ENCODE measurements at places on chromosomes 11 and 22.

- no peak for DNase-seq
Measured at GRCh38 chr11:92846491-92847125, 122.8 kb upstream of the MTNR1B start.

DNA sequence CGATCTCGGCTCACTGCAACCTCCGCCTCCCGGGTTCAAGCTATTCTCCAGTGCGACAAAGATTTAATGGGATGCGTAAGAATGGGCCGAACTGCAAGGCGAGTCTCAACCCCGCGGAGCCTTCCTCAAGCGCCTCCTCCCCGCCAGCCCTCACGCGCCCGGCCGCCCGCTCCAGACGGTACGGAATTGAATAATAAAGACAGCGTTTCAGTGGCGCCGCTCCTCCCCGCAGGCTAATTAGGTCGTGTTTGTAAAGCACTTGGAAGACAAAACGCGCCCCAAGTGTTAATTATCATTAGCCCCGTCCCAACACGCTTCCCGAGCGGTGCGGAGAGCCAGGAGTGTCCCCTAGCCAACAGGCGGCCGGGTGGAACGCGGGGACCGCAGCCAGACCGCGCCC lies 192.0 kb downstream of the BUD13 start:
- peak; percentile 65 for DNase-seq

- no peak for DNase-seq
Measured at GRCh38 chr11:36703055-36703404, 105.0 kb upstream of the RAG2 start.

GRCh38 chr11:32316858-32317642 lies 118.3 kb downstream of the WT1 start:
- no peak for DNase-seq

GRCh38 chr11:61963282-61964057 lies 4.0 kb downstream of the FTH1 start:
- DNase-seq: no peak

DNA sequence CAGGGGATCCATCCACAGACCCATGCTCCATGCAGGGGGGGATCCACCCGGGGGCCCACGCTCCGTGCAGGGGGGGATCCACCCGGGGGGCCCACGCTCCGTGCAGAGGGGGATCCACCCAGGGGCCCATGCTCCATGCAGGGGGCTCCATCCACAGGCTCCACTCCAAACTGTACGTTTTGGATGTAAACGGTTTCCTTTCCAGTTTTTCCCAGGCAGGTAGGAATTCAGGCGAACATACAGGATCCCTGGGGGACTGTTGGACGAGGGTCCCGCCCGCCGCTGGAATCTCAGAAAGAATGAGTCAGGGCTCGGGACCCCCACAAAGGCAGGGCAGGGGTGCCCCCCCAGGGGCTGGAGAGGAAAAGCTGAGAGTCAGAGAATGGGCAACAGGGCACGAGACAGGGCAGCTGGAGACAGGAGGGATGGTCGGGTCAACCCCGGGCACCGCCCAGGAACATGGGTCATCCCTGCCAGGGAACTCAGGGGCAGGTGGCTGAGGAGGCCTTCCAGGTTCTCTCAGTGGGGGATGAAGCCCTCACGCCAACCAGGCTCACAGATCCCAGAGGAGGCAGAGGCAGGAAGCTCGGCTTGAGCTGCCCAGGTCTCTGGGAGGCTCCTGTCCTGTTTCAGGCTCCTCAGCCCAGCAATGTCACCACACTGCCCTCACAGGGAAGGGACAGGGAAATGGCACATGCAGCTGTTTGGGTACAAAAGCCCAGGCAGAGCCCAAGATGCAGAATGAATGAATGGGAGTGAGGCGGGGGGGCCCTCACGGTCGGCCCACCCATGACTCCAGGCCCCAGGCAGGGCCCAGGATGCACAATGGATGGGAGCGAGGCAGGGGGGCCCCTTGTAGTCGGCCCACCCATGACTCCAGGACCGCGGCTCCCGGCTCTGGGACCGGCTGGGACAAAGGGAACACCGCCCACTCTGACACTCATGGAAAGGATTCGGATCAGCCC lies 200.2 kb downstream of the BRD1 start:
- DNase-seq: no peak

- DNase-seq: peak; percentile 22
Measured at GRCh38 chr22:47351836-47352579, 589.6 kb downstream of the TBC1D22A start.

DNA sequence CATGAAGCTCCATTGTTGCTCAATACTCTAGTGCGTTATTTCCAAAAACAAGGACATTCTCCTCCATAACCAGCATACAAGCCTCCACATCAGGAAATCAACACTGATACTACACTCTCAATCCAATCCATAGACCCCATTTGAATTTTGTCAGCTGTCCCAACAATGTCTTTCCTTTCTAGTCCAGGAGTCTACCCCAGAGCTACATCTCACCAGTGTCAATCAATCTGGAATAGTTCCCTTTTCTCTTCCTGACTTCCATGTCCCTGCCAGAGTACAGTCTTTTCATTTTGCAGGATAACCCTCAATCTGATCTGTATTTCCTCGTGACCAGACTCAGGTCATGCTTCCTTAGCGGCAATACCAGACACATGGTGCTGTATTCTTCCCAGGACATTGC lies 43.0 kb downstream of the TCF20 start:
- DNase-seq: no peak

GRCh38 chr22:37983860-37984791 lies at the start of gene SOX10:
Gene SOX10, minus strand, starts transcription at chr22:37984555. Its CDS starts 771 bp downstream, at chr22:37983784.
- DNase-seq: no peak

- DNase-seq: peak; percentile 77
Measured at GRCh38 chr11:116895048-116895757, 57.8 kb upstream of the APOA1 start.

- peak; percentile 41 for DNase-seq
Measured at GRCh38 chr22:49616356-49617231, 211.1 kb downstream of the BRD1 start.

GRCh38 chr11:117597071-117597470 lies 199.9 kb downstream of the DSCAML1 start:
- peak; percentile 83 for DNase-seq

DNA sequence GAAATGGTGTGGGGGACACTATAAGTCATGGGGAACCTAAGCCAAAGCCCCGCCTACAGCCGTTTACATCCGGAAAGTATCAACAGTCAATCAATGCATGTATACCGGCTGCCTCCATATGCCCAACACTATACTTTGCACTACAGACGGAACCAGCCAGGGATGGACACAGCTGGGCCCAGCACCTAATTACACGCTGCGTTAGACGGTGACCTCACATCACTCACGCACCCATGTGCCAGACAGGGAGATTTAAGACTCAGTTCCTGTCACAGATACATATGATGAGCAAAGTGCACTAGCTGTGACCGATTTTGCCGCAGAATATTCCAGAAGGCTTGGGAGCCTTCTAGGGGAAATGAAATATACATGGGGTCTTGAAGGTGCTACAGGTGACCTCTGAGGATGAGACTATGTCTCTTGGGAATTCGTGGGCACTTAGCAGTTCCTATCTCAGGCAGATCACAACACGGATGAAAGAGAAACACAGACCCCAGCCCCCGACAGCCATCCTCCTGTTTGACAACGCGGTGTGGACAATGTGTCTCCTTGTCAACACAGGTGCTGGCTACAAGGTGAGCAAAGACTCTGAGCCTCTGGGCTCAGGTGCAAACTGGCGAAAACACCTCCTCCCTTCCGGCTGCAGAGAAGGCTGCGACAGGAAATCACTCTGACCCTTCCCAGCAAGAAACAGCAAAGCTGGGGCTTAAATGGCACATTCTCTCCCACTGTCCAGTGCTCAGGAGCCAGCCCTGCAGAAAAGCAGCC lies 8.0 kb downstream of the AHNAK start:
- no peak for DNase-seq

- no peak for DNase-seq
Measured at GRCh38 chr11:95170294-95170693, 60.7 kb downstream of the SESN3 start.

GRCh38 chr11:129694538-129694937 lies 121.1 kb upstream of the TMEM45B start:
- DNase-seq: peak; percentile 60

GRCh38 chr11:115161876-115162275 lies 342.3 kb downstream of the CADM1 start:
- no peak for DNase-seq

- no peak for DNase-seq
Measured at GRCh38 chr11:24556693-24557092, 59.8 kb downstream of the LUZP2 start.

GRCh38 chr11:34793666-34794065 lies 122.5 kb downstream of the APIP start:
- DNase-seq: no peak

GRCh38 chr22:25569361-25569760 lies 4.9 kb downstream of the GRK3 start:
- no peak for DNase-seq

GRCh38 chr11:61155741-61156140 lies 5.5 kb downstream of the VPS37C start:
- no peak for DNase-seq

DNA sequence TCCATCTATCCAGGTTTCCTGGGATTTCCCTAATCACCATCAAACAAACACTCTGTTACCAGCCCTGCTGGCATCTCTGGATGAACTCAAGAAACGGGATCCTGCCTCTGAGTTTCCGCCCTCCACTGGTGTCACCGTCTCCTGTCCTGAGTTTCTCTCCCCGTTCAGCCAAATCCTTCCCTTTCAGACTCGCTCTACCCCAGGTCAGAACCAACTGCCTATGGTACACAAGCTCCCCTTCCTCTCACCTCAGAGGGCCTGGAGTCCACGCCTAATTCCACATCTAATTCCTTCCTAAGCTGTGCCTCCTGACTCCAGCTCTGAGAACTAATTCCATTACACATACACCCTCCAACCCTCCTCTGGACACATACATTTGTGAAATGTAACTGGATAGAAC lies 96.1 kb downstream of the SHANK2 start:
- no peak for DNase-seq

GRCh38 chr22:41327124-41327523 lies 25.8 kb downstream of the ZC3H7B start:
- DNase-seq: no peak

GRCh38 chr11:47611348-47611794 lies 17.2 kb upstream of the C1QTNF4 start:
- DNase-seq: no peak

- DNase-seq: no peak
Measured at GRCh38 chr22:26660961-26661578, 3.7 kb downstream of the MIAT start.

DNA sequence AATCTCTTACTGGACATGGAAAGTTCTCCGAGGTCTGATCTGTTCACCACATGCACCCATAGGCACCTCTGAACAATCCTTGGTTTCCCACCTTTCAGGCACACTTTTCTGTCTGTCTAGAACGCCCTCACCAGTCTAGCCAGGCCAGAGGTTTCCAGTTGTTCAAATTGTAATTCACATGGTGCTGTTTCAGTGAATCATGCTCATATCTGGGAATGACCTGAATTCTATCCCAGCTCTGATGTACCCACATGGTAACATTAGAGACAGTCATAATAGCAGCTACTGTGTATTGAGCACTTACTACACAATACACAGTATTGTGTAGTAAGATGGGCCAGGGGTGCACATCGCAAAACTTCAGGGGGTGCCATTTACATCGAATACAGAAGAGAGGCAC lies 138.2 kb downstream of the COMMD9 start:
- DNase-seq: no peak

DNA sequence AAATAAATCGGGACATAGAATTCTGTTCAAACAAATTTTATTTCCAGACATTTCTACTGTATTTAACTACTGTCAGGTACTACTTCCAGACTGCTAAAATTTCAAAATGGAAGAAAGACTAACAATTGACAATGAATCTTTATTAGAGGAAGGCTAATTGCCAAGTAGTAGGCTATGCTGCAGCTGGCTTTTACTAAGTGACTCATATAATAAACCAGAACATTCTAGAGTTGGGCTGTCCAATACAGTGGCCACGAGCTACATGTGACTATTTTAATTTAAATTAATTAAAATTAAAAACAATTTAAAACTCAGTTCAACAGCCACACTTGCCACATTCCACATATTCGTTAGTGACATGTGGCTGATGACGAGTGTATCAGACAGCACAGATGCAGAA lies 27.6 kb downstream of the CHKA start:
- DNase-seq: no peak

GRCh38 chr11:70525466-70525865 lies 127.1 kb downstream of the CTTN start:
- DNase-seq: no peak

- no peak for DNase-seq
Measured at GRCh38 chr11:43557553-43558110, 122.9 kb upstream of the HSD17B12 start.

- peak; percentile 1 for DNase-seq
Measured at GRCh38 chr22:44455963-44456358, 42.1 kb downstream of the RTL6 start.

GRCh38 chr11:47464483-47464882 lies 15.5 kb upstream of the RAPSN start:
- DNase-seq: no peak

- DNase-seq: no peak
Measured at GRCh38 chr11:66012371-66012945, 650 bp downstream of the CST6 start.

- DNase-seq: no peak
Measured at GRCh38 chr11:93659196-93659595, 2.3 kb upstream of the CEP295 start.

GRCh38 chr11:65355776-65356393 lies 1.3 kb downstream of the TIGD3 start:
- DNase-seq: no peak

DNA sequence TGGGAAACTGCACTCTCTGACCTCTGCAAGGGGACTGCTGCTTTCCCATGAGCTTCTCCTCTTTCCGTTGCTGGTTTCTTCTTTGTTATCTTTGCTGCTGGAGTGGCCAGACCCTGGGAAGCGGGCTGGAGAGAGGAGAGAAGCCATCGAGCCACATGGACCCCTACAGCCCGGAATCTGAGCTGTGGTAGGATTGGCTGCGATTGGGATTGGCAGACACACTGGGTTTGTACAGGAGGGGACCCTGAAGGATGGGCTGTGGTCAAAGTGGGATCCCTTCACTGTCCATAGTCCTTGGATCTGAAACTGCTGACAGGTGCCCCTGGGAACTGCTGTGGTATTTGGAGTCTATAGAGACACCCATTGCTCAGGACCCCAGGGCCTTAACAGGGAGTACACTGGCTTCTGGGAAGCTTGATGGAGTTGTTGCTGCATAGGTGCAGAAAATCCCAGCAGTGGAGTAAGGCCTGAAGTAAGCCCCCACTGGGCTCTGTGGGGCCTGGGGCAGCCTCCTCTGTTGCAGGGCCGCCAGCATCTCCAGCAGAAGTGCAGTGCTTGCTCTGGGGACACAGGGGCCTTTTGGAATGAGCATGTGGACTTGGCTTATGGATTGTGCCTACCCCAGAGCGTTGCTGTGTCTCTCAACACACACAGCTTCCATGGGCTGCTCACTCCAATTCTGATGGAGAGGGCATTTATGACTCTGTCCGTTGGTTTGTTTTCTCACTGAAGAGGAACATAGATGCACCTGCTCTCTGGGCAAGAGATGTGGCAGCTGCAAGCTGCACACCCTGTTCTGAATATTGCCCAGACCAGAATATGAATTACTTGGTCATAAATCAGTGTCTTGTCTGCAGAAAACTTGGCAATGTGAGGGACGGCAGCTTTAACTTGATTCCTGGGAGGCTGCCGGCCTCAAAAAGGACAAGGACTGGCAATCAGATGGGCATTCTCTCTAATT lies 32.0 kb downstream of the BCR start:
- DNase-seq: no peak

GRCh38 chr11:116703421-116703820 lies 69.4 kb downstream of the BUD13 start:
- peak; percentile 87 for DNase-seq

GRCh38 chr11:91998481-91998880 lies 226.1 kb upstream of the FAT3 start:
- DNase-seq: no peak
